ENCODE measurements at places on chromosomes 12 and 14.
A peak's percentile ranks its signal among the peaks of the same experiment; 100 is the strongest.

- no peak for DNase-seq
Measured at GRCh38 chr14:92959189-92959531, 36.2 kb downstream of the CHGA start.

DNA sequence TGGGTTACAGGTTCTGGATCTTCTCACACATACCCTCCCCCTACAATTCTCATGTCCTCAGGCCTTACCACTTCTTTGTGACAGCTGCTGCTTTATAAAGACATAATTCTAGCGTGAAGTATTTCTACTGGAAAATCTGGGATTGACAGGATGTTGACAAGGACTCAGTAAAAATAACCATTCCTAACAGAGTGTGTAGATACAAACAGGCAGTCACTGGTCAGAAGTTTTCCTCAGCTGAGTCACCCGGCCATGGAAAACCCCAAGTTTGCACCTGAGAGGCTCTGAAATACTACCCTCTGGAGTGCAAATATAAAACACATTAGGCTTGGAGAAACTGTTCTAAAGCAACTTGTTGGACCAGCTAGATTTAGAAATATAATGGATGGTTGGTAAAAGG is 54.4 kb downstream of the SPPL3 start:
- no peak for DNase-seq

DNA sequence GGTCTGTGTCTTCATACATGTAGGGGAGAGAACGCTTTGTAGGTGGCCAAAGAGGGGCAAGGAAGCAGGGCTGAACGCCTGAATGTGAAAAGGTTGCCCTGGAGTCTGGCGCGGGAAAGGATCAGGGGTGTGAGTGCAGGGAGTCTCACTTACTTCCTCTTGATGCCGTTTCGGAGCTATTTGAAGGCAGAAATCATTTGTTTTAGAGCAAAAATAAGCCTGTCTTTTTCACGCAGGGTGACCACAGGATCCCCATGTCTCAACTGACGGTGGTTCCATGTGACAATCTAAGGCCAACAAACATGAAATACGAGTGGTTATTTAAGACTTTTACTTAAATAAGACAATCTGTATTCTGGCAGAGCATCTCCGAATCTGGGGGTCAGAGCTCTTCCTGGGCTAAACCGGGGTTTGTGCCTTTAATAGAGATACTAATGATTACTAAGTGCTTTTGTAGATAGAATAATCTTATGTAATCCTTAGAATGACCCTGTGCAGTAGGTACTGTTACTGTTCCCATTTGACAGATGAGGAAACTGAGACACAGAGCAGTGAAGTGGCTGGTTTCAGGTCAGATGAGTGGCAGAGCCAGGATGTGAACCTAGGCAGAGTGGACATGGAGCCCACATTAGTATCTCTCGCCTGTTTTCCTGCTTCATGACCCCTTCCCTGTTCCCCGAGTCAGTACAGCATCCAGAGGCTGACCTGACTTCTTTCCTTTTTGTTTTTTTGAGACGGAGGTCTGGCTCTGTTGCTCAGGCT is 1.9 kb downstream of the BRI3BP start:
- peak; percentile 52 for DNase-seq

DNA sequence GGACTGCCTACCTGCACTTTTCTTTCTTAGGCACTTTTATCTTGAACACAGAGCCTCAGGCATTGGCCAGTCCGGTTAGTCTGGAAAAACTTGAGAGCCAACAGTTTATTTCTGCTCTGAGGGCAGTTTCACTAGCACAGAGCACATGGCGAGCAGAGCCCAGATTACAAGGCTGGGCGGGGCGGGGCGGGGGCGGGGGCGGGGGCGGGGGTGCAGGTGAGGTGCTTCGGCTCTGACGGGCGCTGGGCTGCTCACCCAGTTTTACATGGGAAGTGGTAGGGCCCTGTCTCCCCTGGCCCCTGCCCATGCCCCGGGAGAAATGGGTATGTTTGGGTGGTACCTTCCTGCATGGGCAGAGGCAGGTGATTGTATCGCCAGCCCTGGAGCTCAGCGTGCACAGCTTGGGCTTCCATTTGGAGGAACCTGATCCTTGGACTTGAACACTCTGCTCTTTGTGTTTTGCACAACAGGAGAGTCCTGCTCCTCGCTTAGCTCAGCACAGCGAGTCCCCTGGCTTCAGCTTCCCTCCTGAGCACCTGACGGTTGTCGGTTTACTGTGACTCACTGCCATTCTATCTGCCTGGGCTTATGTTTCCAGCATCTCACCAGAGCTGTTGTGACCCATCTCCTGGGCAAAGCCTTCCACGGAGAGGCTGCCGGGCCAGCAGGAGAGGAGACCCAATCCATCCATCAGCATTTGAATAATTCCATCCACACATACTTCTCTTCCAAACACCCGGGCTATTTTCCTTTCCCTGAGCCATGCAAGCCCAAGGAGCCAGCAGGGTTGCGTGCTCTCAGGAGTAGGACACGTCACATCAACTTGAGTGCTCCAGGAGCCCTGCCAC is 108.5 kb downstream of the ARF6 start:
- peak; percentile 74 for DNase-seq

DNA sequence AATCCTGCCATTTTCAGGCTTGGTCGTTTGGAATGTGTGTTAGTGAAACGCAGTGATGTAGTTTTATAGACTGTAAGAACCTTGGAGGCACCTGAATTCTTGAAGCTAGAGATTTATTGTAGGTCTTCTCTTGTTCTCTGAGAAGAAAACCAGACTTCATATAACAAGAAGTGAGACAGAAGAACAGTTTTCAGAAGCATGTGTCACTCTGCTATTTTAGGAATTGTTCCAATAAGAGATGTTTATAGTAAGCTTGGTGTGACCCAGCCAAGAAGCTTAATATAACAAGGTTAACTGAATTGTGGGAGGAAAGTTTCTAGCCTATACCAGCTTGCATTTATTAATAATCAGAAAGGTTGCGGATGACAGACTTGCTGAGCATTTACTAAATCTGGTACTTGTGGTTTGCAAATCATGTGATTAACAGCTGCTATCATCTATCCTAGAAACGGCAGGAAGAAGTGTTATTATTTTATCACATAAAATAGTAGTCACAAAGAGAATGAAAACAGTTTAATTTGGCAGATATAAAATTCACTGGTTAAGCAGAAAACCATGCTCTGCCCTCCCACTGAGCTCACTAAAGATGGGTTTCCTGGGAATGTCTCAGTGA is 49.2 kb upstream of the BCAT1 start:
- peak; percentile 62 for DNase-seq

- DNase-seq, result peak; percentile 64
Measured at GRCh38 chr12:94721173-94721572, 70.8 kb upstream of the TMCC3 start.

DNA sequence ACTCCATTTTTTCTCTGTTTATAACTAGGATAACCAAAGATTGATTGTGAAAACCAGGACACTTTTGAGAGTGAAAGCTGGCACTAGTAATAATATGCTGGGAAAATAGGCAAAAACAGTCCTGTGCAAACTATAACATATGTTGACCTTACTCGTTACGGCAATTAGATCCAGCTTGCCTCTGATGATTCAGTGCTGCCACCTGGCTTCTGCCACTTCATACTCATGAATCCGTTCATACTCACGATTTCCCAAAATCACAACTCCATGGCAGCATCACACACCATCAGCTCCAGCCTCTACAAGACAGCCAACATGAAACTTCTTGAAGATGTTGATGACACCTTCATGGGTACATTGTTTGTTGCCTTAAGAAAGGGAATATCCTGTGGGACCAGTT is 49.1 kb upstream of the CAND1 start:
- DNase-seq, result no peak

GRCh38 chr14:81178063-81178462 is 42.7 kb downstream of the GTF2A1 start:
- no peak for DNase-seq

DNA sequence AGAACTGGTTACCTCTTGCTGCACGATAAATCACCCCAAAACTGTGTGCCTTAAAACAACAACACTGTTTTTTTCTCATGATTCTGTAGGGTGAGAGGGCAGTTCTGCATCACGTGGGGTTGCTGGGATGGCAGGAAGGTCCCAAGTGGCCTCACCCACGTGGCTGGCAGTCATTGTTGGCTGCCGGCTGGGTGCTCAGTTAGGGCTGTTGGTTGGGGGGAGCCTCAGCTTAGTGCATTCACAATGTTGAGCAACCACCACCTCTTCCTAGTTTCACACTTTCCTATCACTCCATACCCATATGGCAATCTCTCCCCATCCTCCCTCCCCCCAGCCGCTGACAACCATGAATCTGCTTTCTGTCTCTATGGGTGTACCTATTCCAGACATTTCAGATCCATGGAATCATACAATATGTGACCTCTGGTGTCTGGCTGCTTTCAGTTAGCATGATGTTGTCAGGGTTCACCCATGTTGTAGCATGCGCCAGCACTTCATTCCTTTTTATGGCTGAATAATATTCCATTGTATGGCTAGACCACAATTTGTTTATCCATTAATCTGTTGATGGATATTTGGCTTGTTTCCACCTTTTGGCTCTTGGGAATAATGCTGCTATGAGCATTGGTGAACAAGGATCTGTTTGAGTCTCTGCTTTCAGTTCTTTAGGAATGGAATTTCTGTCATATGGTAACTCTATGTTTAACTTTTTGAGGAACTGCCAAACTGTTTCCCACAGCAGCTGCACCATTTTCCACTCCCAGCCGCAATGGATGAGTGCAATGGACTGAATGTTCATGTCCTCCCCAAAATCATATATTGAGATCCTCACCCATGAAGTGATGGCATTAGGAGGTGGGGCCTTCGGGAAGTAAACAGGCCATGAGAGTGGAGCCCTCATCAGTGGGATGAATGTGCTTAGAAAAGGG is 11.2 kb upstream of the POP5 start:
- no peak for DNase-seq

DNA sequence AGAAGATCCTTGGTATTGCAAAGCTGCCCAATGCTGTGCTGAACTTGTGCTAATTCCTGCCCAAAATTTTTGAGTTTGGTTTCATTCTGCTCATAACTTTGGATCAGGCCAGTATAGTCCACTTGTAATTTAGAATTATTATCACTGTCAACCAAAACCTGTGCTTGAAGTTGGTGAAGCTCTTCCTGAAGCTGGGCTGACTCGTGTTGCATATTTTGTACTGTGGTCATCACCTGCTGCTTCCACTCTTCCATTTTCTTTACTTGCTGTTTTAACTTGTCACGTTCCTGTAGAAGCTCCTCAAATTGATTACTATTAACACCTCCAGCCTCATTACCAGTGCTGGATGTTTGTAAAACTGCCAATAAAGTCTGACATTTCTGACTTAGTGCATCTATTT is 35.8 kb downstream of the TRIP11 start:
- DNase-seq, result no peak

DNA sequence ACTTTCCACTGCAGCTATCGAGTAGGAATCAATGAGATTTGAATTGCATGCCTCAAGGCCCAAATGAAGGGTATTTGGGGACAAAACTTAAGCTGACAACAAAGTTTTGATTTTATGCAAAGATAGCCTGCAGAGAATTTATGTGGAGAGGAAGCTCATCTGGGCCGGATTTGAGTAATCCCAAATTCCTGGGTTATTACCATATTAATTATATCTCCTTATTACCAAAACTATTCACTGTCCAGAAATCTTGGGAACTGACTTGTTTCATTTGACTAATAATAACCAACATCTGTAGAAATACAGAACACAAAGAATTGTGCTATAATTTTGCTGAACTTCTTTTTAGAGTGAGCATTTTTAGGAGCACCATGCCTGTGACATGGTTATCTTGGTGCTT is 70.4 kb downstream of the KITLG start:
- no peak for DNase-seq

GRCh38 chr14:102525219-102525928 is 15.8 kb upstream of the ANKRD9 start:
- DNase-seq, result no peak

- DNase-seq, result no peak
Measured at GRCh38 chr12:1373901-1374735, 220.3 kb downstream of the FBXL14 start.

DNA sequence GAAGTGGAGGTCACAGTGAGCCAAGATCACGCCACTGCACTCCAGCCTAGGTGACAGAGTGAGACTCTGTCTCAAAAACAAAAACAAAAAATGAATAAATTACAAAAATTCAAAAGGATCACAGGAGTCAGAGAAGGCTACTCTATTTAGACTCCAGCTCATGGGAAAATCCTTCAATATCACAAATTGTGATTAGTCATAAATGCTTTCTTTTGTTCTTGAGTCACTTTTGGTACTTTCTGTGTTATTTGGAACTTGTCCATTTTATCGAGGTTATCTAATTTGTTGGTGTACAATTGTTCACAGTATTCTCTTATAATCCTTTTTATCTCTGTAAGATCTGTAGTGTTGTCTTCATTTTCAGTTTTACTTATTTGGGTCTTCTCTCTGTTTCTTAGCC is 18.9 kb downstream of the ALDH2 start:
- no peak for DNase-seq

DNA sequence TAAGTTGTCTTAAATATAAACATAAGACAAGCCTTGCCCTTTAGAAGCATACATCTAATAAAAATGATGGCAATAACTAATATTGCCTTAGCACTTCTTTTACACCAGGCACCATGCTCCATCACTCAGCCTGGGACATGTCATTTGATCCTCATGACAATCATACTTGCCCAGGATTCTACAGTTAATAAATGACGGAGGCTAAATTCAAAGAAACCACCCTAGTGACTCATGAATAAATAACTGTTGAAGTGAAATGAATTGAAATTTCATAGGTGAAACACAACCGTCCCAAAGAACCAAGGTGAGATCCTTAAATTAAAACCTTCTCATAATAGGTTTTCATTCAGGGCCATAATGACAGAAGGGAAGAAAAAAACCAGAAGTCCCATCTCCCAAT is 89.5 kb downstream of the GRIN2B start:
- no peak for DNase-seq

DNA sequence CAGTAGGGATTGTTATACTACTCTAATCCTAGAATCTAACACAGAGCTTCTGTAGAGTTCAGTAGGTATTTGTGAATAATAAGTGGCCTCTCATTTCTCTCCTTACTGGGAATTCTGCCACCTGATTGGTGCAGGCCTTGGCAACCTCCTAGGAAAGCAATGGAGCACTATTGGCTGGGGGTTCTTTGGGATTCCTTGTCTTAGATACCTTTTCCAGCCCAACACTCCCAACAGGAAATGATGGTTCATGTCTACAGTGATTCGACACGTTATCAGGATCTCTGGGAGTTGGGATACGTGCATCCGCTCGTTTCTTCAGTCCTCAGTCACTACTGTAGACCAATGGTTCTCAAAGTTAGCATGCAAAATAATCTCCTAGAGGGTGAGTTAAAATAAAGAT is 67.4 kb downstream of the ELK3 start:
- DNase-seq, result no peak

DNA sequence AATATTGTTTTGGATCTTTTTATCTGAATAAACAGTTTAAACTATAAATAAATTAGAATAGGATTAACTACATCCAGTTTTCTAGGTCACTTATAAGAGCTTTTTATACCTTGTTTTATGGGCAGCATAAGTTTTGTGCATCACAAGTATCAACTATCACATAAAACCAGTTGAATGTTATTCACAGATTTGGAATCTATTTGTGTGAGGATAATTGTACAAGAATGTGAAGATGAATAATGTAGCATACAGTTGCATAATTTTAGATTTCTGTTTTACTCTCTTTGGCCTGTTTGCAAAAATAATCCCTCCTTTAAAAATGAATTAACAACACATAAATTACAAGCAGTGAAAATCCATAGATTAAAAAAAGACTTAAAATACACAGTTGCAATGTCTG is 88.8 kb downstream of the SCFD1 start:
- no peak for DNase-seq
